NCI-H1105 treated with DMSO at 0.1 percent for 48 hours (cell line): ENCODE measurements at places on chromosomes 7 and 10.

- no peak for DNase-seq
Observed at GRCh38 chr10:110323503-110323902, 18.8 kb upstream of the SMNDC1 start.

DNA sequence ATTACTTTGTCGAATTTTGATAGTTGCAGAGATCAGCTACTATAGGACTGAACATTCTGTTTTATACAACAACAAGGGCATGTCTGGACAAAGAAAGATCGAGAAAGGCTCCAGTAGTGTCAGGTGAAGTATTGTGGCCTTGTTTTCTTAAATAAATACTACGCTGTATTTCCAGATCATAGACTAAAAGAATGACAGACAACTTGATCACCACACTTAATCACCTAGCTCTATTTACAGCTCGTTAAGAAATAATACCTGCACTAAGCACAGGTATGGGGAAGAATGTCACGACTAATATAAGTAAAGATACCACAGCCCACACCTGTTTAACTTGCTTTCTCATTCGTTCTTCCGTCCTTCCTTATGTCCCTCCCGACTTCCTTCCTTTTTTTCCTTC lies 269.2 kb downstream of the HGF start:
- peak; percentile 36 for DNase-seq

- no peak for DNase-seq
Observed at GRCh38 chr10:34746094-34746493, 69.0 kb downstream of the PARD3 start.

DNA sequence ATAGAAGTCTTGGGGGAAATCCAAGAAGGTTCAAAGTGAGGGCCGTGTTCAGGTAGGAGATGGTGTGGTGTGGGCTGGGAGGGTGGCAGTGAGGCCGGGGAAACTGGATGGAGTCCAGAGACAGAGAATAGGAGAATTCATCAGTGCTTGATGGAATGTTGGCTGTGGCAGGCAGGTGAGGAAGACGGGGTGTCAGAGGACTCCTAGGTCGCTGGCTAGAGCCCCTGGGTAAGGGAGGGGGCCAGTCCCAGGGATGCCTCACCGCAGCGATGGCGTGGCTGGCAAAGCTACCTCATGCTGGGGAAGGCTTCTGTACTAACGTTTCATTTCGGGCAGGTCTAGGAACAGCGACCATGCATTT lies 373.0 kb downstream of the RPS24 start:
- no peak for DNase-seq

DNA sequence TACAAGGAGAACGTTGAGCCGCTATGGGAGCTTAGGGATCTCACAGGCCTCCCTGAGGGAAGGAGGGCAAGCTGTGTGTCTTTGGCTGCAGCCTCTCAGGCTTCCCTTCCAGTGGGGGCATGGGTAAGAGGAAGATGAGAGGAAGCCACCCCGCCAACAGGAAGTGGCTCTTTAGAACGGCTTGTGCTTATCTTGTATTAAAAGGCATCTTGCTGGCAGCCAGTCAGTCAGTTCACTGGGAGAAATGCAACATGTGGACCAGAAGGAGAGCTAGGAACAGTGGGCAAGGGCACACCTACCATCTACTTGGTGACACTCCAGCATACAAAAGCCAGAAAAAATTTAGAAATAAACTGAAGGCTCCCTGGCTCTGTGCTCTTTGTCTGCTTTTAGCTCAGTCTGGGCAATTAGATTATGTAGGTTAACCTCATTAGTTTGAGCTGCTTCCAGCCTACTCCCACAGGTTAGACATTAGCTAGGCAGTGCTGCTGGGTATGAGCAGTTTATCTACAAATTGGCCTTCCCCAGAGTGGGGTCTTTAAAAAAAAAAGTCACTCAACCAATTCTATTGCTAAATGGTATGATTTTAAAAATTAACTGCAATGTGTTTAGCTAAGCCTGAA lies 595.9 kb downstream of the KCNMA1 start:
- no peak for DNase-seq

GRCh38 chr7:103447073-103447960 lies 1.3 kb upstream of the SLC26A5 start:
- DNase-seq, result peak; percentile 85

DNA sequence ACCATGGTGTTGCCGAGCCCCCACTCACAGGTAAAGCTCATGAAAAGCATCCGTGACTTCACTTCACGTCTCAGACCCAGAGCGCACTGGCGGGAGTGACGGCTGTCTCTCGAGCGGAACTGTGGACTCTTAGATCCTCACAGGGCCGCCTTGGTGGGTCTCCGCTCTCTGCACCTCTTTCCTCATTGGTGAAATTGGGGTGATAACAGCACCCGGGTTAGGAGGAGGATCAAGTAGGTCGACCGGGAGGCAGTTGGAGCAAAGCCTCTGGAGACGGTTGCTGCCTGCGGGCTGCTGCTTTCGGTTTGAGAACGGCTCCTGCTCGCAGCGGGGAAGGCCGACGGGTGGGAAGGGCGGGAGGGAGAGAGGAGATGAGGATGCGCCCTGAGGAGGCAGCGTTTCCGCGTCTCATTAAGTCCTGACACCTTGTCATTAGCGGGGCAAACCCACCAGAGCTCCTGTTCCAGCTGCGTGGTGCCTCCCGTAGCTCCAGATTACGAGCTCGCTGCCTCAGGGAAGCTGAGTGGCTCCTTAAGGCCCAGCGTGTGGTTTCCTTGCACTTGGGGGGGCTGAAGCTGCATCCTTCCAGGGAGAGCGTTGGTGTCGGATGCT lies 51.9 kb upstream of the CFAP46 start:
- no peak for DNase-seq
